ENCODE measurements at places on chromosomes 3 and 15.
A peak's percentile ranks its signal among the peaks of the same experiment; 100 is the strongest.

DNA sequence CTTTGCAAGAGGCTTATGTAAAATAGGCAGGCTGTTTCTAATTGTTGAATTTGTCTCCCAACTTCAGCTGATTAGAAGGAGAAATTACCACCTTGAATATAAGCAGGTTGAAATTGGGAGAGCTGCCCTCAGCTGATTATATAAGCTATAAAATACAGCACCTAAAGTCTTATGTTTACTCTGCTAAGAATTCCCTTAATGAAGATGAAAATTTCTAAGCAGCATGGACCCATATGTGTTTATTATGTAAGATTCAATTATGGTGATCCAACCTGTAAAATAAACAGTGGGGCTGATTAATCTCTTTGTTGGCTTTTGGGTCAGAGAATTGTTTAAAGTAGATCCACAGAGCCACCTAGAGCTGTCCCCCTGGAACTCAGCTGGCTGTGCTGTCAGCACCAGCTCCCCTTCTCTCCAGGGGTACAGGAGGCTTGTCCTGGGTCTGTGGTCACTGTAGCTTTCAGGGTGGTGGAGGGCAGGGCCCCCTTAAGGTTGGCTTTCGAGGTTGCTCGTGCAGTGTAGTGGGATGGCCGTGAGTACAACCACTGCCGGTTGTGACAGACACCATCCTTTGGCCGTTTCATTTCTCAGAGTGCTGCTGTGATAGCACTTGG, 9.5 kb downstream of the SLCO3A1 start:
- no peak for DNase-seq

DNA sequence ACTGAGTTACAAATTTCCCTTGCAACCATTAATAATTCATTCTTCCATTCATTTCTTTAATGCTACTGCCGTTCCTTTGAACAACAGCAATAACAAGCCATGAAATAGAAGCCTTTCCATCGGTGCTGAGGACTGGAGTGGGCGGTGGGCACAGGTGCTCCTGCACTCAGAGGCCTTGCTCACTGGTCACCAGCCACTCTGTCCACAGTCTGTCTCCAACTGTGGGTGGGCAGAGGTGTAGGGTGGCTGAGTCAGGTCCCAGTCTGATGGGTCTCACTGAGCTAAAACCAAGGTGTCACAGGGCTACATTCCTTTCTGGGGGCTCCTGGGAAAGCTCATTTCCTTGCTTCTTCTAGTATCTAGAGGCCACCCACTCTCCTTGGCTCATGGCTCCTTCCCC, 6.3 kb upstream of the FAM3D start:
- no peak for DNase-seq

DNA sequence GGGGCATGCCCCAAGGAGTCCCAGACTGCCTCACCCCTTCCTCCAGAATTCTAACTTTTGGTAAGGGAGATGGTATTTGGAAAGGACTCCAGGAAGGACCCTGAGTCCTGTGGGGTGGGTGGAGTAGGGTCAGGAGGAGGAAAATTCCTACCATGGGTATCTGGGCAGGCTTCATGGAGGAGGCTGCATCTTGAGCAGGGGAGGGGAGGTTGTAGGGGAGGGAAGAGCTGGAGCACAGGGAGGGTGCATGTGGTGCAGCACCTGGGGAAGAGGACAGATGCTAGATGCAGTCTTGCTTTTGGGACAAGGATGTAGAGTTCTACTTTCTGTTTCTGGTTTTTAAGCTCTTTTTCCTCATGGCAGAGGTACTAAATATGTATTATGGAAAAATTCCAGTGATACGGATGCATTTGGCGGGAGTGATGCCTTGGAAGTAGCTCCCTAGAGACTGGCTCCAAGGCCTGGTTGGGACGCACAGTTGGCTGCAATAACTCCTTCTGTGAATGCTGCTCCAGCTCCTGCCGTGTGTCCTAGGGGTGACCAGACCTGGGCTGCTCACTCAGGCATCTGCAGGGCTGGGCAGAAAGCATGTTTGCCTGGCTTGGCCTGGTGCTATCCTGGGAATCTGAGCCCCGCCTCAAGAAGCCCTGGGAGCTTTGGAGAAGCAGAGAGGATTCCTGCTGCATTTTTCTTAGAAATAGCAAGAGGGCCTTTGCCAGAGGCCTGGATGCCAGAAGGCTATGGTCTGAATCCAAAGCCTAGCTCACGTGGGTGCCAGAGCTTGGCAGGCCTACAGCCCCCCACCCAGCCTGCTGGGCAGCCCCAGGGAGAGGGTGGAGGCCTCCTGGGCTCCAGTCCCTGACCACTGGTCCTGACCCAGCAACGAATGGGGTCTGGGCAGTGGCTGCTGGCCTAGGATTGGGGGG, 10.1 kb downstream of the SEMA3F start:
- DNase-seq = no peak

GRCh38 chr3:134308350-134308891, 57.8 kb upstream of the RYK start:
- peak; percentile 95 for DNase-seq

GRCh38 chr15:52228921-52229320, 37.7 kb upstream of the GNB5 start:
- no peak for DNase-seq

DNA sequence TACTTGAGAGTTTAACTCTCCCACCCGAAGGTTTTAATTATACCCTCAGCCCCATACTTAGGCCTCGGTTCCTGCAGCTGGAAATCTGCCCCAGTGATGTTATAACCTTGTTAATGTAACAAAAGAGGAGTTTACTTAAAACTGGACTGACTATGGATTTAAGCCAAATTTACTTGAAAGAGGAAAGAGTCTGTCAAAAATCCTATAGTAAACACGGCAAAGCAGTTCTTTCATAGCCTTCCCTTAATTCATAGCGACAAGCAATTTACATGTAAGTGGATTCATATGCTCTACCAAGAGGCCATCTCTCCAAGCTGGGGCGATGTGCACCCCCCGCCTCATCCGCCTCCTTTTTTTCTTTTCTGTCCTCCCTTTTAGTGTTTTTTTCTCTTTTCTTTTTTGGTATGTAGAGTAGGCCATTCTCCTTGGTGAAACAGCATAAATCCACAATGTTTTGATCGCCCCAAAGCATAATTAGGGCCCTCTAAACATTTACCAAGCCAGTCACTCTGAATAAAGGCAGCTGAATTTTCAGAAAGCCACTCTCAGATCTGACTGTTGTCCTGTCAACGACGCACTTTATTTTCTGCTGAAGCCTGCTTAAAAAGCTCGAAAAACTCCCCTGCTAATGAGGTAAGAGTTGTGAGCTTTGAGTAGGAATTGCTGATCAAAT, 373.1 kb upstream of the WNT5A start:
- peak; percentile 5 for DNase-seq

- DNase-seq = no peak
Observed at GRCh38 chr3:30858894-30859389, 35.5 kb downstream of the GADL1 start.

DNA sequence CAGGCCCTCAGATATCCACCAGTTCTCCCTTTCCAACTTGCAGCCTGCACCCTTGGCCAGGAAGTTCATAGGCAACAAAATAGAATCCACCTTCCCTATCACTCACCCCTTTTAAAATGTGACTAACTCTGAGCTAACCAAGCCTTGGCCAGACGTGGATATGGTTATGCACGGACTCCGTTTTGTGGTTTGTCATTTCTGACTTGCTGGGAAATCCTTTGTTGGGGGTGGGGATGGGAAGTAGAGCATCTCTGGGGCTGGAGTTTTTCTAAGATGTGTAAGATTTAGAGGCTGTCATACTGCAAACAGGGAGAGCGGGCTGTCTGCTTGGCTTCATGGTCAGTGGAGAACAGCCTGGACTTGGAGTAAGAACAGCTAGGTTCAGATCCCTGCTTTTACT, 62.6 kb downstream of the SMAD3 start:
- peak; percentile 94 for DNase-seq

GRCh38 chr3:56468184-56469106, at the start of gene ERC2:
TSS of gene ERC2 (minus strand) at chr3:56468467.
- DNase-seq = peak; percentile 13

- DNase-seq = no peak
Observed at GRCh38 chr15:71734709-71735384, 75.5 kb upstream of the NR2E3 start.

GRCh38 chr3:64918989-64919388, 231.2 kb upstream of the ADAMTS9 start:
- DNase-seq = peak; percentile 23

DNA sequence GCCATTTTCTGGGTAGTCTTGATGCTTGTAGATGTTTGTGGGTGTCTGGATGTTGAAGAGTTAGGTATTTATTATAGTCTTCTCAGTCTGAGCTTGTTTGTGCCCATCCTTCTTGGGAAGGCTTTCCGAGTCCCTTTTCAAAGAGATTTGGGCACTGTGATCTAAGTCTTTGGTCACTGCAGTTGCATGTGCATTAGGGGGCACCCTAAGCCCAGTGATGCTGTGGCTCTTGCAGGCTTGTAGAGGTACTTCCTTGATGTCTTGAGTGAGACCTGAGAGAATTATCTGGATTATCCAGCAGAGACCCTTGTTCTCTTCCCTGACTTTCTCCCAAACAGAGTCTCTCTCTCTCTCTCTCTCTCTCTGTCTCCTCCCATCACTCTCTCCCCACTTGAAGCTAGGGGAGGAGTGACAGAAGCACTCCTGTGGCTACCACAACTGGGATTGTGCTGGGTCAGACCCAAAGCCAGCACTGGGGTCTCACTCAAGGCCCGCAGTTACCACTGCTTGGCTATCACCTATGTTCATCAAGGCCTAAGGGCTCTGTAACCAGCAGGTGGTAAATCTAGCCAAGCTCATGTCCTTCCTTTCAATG, 68.5 kb downstream of the TMCO5A start:
- DNase-seq = peak; percentile 93

- no peak for DNase-seq
Observed at GRCh38 chr3:64209866-64210621, 15.2 kb downstream of the PRICKLE2 start.

DNA sequence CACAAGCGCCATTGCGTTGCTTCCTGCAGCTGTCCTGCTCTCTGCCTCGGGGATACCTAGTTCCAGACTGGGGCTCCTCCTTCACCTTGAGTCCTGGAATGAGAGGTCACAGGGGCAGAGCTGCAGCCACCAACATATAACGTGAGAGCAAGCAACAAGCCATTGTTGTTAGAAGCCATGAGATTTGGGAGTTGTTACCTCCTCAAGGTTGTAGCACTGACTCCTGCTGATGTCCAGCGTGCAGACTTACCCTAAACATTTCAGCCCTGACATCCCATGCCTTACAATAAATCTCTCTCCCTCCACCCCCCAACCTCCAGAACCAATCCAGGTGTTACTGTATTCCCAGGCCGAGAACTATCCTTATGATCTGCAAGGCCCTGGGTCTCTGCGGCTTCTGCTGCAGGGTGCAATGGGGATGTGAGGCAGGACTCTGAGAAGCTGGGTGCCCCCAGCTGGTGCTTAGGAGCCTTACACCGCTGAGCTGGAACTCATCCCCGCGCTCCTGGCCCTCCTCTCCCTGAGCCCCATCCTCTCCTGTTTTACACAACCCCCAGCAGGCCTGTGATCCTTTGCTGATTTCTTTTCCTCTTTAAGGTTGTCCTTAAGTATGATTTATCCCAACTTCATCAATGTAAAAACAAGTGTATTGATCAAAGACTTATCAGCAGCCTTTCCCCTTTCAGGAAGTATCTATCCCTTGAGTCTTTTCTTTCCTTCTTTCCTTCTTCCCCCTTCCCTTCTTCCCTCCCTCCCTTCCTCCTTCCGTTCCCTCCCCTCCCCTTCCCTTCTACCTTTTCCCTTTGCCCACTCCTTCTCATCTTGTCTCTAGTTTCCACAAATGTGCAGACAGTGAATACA, 84.2 kb upstream of the ABHD2 start:
- DNase-seq = peak; percentile 83

- DNase-seq = no peak
Observed at GRCh38 chr15:48609486-48609885, 36.0 kb downstream of the FBN1 start.

- DNase-seq = peak; percentile 94
Observed at GRCh38 chr3:32106132-32106928, at the start of gene GPD1L. TSS of gene GPD1L (plus strand) at chr3:32106620. CDS start at chr3:32106712, 92 bp downstream.

DNA sequence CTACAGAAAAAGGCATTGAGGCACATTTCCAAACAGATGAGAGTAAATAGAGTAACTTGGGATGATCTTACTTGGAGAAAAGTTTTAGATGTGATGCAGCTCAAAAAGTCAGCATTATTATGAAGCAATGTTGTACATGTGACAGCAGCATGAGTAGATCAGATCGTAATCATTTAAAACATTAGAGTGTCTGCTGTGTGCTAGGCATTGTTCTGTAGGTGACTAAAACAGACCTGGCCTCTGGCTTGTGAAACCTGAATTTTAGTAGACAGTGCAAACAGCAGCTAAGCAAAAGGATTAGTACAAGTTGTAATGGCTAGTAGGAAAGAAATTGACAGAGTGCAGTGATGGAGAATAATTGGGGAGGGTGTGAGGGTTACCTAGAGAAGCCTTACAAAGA, 15.1 kb downstream of the UBE2E1 start:
- DNase-seq = no peak

DNA sequence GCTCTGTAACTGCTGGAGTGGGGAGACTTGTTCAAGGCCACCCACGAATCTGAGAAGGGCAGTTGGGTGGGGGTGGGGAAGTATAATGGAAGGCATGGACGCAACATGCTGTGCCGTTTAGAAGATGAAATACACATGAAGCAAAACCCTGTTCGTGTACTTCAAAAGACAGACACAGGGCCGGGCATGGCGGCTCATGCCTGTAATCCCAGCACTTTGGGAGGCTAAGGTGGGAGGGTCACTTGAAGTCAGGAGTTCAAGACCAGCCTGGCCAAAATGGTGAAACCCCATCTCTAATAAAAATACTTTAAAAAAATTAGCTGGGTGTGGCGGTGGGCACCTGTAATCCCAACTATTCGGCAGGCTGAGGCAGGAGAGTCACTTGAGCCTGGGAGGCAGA, 36.9 kb upstream of the SFMBT1 start:
- DNase-seq = no peak

GRCh38 chr3:41362638-41363559, 163.6 kb downstream of the CTNNB1 start:
- DNase-seq = peak; percentile 33

DNA sequence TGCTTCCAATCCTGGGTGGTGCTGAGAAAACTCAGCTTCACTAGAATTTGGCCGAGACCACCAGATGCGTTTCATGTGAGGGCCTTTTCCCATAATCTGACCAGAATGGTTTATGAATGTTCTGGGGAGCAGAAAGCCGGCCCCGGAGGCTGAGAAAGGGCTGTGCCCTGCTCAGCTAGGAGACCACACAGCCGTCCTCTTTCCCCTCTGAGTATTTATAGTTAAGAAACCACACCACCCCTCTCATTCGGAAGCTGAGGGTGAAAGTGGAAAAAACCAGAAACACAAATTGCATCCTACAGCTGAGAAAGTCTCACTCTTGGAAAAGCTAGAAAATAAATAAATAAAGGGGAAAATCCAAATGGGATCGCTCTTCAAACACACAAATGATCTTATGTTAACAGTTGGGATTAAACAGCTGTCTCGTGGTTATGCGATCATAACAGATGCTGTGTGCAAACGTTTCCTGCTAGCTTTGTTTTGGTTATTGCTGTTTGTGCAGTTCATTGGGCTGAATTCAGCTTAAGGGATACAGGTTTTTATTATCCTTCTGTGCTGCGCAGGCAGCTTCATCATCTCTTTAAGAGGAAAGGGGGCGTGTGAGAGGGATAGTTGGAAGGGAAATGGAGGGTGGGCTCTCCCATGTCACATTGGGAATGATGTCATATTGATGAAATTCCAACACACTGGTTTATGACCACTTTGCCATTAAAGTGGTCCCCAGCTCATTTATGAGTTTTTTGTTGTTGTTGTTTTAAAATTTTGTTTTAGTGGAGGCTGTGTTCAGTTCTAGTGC, 1026.2 kb upstream of the NR2F2 start:
- peak; percentile 82 for DNase-seq

Measured in choroid plexus epithelial cell (primary cell).